Aorta (tissue), 5 donors: ENCODE measurements at places on chromosomes 3 and 15.

DNA sequence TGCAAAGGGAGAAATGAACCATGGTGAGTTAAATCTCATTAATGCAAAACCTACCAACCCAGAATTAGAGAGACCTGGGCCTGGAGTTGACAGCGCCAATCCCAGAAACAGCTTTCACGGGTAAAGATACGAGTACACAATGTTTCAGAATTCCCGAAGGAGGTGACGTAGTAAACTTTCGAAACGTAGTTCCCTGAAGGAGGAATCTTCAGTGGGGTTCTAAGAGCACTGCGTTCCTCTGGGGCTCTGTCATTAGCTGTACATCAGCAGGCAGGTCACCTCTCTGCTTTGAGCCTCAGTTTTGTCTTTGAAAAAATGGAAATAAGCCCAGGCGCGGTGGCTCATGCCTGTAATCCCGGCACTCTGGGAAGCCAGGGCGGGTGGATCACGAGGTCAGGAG, 152.3 kb downstream of the XXYLT1 start:
- no peaks in the 10 kb centered on the region for H3K27me3 ChIP-seq
- H3K4me1 ChIP-seq = no peaks in the 10 kb centered on the region
- no peak overlapping the region for H3K4me3 ChIP-seq
- no peaks in the 10 kb centered on the region for H3K36me3 ChIP-seq
- no peak overlapping the region for H3K27ac ChIP-seq
- no peak for DNase-seq

DNA sequence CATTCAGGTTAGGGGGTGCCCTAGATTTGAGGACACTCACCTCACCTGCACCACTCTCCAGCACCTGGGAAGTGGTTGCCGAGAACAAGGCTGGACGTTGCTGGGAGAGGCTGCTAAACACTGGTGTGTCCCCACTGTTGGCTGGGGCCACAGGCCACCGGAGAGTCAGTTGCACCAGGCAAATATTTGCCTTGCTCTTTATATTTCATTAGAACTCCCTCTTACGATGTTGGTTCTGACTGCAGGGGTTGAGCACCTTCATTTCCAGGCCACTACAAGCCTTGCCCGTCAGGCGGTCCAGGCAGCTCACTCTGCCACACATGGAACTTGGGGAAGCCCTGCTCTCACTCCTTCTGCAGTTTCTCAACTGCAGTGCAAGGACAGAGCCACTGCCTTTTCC, 30.7 kb downstream of the HCN4 start:
- H3K36me3 ChIP-seq = no peaks in the 10 kb centered on the region
- no peaks in the 10 kb centered on the region for H3K27me3 ChIP-seq
- no peak overlapping the region for H3K4me3 ChIP-seq

DNA sequence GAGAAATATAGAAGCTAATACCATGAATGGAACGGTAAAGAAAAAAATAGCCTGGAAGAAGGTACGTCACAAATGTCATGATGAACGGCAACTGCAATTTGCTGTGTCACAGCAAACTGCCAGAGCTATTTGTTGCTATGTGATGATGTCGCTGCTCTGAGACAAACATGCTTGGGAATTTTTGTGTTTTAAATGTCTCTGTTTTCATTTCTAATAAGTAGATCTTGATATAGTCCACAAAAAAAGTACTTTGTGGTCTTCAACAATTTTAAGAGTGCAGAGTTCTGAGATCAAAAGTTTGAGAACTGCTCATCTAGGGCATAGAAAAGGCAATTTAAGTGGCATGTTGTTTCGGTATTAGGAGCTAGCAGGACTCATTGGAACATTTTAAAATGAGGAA, 4.3 kb upstream of the NR1D2 start:
- no peak overlapping the region for H3K4me3 ChIP-seq
- H3K27ac ChIP-seq = no peak overlapping the region
- H3K27me3 ChIP-seq = no peaks in the 10 kb centered on the region
- DNase-seq = no peak
- no peaks in the 10 kb centered on the region for H3K4me1 ChIP-seq

DNA sequence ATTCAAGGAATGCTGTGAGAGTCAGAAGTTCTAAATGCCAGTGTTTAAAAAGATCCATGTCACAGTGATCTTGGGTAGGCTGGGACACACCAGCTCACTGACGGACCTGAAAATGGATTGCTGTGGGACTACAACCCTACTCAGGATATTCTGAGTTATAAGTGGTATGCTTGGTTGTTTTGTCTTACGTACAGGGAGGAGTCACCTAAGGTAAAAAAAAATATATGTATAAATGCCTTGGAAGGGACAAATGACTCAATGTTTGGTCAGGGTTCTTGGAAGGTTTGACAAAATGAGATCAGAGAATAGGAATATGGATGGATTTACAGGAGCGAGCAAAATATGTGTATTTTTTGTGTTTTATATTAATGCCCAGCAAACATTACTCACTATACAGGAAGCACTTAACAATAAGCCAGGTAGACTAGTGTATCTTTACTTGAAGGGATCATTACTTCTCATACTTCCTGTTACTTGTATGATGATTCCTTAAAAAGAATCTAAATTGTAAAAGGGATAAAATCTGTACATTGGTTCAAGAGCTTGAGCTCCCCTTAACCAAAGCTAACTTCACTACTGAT, 767.3 kb downstream of the GBE1 start:
- H3K4me3 ChIP-seq = no peak overlapping the region
- no peak for DNase-seq
- H3K4me1 ChIP-seq = no peaks in the 10 kb centered on the region
- H3K27ac ChIP-seq = no peak overlapping the region
- H3K27me3 ChIP-seq = no peaks in the 10 kb centered on the region

DNA sequence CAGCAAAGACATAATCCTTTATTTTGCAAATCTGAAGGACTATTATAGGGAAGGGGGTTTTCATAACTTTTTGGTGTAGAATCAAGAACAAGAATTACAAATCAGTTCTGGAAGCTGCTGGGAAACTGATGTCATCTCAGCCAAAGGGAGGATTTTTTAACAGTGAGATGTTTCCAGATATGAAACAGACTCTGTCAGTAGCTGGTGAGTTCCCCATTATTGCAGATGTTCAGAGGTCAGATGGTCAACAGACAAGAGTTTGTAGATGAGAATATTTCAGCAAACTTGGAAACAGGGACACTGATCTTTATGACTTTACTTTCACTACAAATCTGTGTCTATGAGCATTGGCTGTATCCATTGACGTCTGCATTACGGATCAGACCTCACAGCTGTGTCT, 71.9 kb upstream of the LPP start:
- H3K36me3 ChIP-seq = no peaks in the 10 kb centered on the region
- H3K27me3 ChIP-seq = no peaks in the 10 kb centered on the region
- no peaks in the 10 kb centered on the region for H3K4me1 ChIP-seq
- no peak for DNase-seq
- H3K4me3 ChIP-seq = no peak overlapping the region
